ENCODE measurements at places on chromosomes 12 and 14.
A peak's percentile ranks its signal among the peaks of the same experiment; 100 is the strongest.

DNA sequence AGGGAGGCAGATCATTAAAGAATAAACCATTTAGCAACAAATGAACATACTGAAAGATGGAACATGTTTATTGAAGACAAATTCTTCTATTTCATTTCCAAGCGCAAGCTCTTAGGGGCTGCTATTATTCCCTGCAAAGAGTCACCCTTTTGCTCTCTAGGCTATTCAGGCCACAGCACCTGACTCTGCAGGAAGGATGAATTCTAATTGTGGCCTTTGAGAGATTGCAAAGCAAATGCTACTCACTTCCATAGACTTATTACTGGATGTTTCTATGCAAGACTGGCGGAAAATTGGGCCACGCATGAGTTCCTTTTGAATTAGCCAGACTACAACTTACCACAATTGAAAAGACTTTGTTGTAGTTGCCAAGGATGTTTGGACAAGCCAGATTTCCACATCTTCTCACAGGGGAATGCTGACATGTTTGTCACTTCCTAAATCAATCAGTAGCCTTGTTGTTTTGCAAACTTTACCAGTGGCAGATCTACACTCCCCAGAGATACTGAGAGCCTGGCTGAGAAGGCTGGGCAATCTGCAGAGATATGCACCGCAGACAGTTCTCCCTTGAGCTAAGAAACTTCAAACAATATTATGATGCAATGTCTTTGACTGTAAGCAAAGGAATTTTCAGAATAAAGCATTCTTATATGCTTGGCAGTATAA, 334.3 kb upstream of the SYT1 start:
- peak; percentile 40 for DNase-seq

GRCh38 chr12:19234981-19235871, 105.7 kb downstream of the PLEKHA5 start:
- DNase-seq: no peak

DNA sequence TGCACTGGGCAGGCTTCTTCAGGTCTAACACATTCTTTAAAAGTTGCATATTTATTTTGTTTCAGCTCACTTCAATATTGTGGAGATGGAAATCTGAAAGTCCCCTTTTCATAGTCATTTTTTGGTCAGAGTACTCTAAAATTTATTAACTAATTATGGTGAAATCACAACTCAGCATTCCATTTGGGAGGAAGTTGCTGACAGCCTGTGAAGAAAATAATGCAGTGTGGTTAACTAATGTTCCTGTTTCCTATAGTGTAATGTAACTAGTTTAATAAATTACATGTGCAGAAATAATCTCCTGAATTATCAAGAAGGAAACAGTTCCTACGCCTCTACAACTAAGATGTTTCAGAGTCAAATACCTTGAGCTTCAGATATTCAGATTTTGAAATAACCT, 17.1 kb downstream of the LRFN5 start:
- DNase-seq: no peak

DNA sequence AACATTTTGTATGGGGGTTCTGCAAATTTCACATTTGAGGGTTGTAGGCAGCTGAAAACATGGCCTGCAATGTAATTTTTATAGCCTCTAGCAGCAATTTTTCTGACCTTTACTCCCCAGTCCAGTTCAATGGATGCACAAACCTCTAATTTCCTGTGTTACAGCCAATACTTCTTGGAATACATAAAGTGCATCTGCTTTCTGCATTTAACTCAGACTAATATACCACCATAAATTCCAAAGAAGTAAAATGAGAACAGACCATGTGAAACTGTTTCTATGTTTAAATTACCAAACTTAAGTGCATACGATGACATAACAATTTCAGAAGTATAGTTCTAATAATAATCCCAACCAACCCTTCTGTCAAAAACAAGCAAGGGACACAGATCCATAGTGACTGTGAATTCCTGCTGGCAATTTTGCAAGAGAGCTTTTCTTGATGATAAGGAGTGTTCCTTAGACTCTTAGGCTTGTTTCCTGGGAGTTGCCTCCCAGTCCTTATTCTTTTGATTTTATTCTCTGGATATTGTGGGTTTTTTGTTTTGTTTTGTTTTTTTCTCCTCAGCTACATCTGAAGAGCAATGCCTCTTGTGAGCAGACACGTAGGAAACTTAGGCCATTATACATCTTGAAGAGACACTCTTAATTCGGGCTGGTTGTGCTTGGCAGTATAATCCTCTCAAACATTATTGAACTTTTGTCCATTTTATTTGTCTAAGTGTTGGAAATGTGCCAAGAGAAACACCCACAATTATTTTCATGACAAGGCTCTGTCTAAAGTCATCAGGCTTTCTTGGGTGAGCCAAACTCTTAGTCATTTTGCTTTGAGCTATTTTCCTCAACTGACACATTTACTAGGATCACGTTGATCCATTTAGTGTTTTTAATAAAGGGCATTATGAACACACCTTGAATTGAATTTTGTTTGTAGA, 51.3 kb upstream of the RERGL start:
- DNase-seq: peak; percentile 65

DNA sequence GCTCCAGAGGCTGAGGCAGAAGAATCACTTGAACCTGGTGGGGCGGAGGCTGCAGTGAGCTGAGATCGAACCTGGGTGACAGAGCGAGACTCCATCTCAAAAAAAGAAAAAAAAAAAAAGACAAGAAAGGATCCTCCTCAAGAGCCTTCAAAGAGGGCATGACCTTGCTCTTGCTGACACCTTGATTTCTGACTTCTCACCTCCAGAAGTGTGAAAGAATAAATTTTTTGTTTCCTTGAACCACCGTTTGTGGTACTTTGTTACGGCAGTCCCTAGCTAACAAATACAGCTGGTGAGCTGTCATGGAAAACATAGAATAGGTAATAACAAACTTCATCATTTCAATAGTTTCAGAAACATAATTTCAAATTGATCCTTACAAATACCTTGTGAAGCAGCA, 1.9 kb upstream of the ACTR10 start:
- no peak for DNase-seq

- no peak for DNase-seq
These were observed 8.7 kb downstream of the ACACB start for GRCh38 chr12:109124878-109125648.

GRCh38 chr12:111178181-111179081, 190.5 kb downstream of the PHETA1 start:
- DNase-seq: no peak

DNA sequence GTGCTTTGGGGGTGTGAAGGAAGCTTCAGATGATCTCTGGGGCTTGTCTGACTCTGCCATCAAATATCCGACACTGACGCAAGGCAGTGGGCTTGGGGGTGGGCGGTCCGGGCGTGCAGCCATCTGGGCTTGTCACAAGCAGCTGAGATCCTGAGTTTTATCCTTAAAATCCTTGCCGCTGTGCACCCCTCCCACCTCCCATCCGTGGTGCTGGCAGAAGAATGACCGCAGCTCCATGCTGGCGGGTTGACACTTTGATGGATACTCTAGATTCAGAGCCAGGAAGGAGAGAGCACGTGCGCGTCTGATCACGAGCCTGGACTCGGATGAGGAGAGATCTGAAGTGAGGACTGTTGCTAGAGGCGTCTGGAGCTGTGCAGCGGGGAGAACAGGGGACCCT, 3.0 kb downstream of the ZFYVE21 start:
- no peak for DNase-seq

DNA sequence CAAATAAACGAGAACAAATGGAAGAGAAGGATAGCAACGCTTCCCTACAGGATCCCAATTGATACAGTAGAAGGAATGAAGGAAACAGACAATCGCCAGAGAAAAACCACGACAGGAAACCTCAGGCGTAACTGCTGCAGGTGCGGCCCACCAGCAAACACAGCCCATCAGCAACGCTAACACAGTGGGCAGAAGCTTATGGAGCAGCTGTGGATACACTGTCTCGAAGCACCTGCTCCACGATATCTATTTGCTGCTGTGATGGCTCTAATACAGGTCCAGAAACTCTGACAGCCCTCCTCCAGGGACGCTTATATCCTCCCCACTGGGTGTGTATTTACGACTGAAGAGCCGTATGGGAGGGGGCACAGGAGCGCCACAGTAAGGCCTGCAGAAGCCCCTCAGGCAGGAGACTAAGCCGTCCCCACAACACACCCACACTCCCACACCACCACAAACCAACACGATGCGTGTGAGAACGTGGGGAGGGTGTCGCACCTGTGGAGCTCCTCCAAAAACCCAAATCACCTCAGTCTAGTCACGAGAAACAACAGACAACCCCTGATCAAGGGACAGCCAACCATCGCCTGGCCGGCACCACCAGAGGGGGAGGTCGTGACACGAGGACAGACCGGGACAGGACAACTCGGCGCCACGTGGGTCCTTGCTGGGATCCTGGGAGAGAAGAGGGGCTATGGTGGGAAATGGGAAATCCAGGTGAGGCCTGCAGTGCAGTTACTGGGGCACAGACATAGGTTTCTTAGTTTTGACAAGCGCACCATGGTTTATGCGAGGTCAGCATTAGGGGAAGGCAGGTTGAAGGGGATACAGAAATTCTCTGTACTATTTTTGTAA, 24.0 kb downstream of the POLE start:
- DNase-seq: no peak

- no peak for DNase-seq
These were observed 43.3 kb upstream of the ISM2 start for GRCh38 chr14:77541905-77542304.

- no peak for DNase-seq
These were observed 17.0 kb downstream of the TMCC3 start for GRCh38 chr12:94633401-94633800.
